CD8-positive, alpha-beta memory T cell (primary cell): ENCODE measurements at places on chromosomes 12 and 14.

GRCh38 chr14:35355981-35356841 is 48.3 kb downstream of the NFKBIA start:
- no peak for DNase-seq

DNA sequence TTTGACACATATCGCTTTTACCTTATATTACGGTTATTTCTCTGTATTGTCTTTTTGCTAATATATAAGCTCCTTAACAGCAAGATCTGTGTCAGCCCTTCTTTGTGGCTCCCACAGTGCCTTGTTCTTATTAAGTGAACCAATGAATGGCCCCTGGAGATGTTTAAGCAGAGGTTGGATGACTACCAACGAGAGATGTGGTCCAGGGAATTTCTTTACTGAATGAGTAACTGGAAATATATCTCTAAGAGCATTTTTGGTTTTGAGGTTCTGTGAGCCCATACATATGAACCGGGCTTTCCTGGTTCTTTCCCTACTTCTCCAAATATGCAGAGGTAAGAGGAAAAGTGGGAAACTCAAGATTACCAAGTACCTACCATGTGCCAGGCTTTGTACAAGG is 23.5 kb downstream of the CALCOCO1 start:
- DNase-seq, result no peak

DNA sequence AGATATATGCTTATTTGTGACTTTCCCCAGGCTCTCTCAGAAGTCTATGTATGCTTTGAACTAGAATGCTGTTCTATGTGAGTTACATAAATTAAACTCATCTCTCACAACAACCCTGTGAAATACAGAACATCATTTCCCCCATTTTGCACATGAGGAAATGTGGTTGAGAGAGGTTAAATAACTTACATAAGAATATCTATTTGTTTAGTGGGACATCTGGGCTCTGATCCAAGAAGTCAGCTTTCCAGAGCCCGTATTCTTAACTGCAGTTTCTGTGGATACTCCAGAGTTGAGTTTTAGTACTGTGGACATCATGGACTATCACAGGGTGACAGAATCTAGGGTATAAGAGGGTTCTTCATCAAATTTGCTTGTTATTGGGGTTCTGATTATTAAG is 242.5 kb upstream of the ARHGAP5 start:
- DNase-seq, result no peak

DNA sequence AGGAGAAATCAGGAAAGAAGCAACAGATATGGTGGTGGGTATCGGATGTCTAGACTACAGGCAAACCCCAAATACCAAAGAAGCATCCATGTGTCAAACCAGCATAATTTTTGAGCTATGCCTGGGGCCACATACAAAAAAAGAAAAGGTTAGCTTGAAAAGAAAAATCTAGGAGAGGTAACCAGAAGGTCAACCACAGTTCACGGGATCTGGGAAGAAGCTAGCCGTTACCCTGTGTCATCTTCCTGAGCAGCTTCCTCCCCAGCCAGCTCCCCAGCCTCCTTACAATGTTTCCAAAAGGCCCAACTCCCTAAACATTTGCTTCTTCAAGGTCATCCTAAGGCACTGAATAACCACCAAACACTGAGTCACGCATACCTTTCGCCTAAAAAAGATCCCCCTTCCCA is 3.1 kb downstream of the SINHCAF start:
- no peak for DNase-seq

- DNase-seq, result no peak
Observed at GRCh38 chr12:123151457-123152454, 866 bp upstream of the PITPNM2 start.
